ENCODE measurements at places on chromosomes 4 and X. TPM values are rescaled to one million over a fixed set of nuclear protein-coding genes. Genes with fewer than 3 reads are reported as not detected.

ETDC gene
- not detected for total RNA-seq

GAGE12G gene
- total RNA-seq, result not detected

RASGEF1B gene
- total RNA-seq, result 3.5 TPM

CAPN6 gene
- total RNA-seq, result not detected

IL13RA2 gene
- not detected for total RNA-seq

AR gene
- total RNA-seq, result 0.06 TPM

PRSS12 gene
- total RNA-seq, result not detected

CT47A1 gene
- not detected for total RNA-seq

CCDC149 gene
- total RNA-seq, result not detected

MAGEA6 gene
- not detected for total RNA-seq

HTN1 gene
- total RNA-seq, result not detected

ANXA10 gene
- total RNA-seq, result not detected

RASL11B gene
- 0.14 TPM for total RNA-seq

FAM9C gene
- total RNA-seq, result not detected

MXRA5 gene
- not detected for total RNA-seq

ARSJ gene
- total RNA-seq, result not detected

CCNA2 gene
- total RNA-seq, result 125 TPM

CXorf49 gene
- not detected for total RNA-seq

TRIM2 gene
- not detected for total RNA-seq

ANK2 gene
- 1.8 TPM for total RNA-seq

GPR119 gene
- not detected for total RNA-seq

C4orf51 gene
- total RNA-seq, result not detected

NAA11 gene
- not detected for total RNA-seq

BRS3 gene
- not detected for total RNA-seq

SMPX gene
- not detected for total RNA-seq

P2RY10 gene
- 69.3 TPM for total RNA-seq

ERCC6L gene
- 13.4 TPM for total RNA-seq

HTRA3 gene
- total RNA-seq, result not detected

SMAD1 gene
- total RNA-seq, result 1.9 TPM

SSX2 gene
- not detected for total RNA-seq

SOX3 gene
- not detected for total RNA-seq

PRDM5 gene
- not detected for total RNA-seq

SSX5 gene
- total RNA-seq, result not detected

TCEAL6 gene
- total RNA-seq, result not detected

AGTR2 gene
- not detected for total RNA-seq

GAK gene
- 176 TPM for total RNA-seq

GPRASP2 gene
- 0.21 TPM for total RNA-seq

DNAAF6 gene
- total RNA-seq, result not detected

PDS5A gene
- total RNA-seq, result 116 TPM

DDIT4L gene
- 0.58 TPM for total RNA-seq

PARM1 gene
- total RNA-seq, result not detected

OTC gene
- not detected for total RNA-seq

ZCCHC18 gene
- 3.9 TPM for total RNA-seq

SHROOM4 gene
- not detected for total RNA-seq

SYP gene
- total RNA-seq, result 1.9 TPM

PNMA3 gene
- total RNA-seq, result 2.2 TPM

PRDM8 gene
- 32.5 TPM for total RNA-seq

SMIM31 gene
- total RNA-seq, result not detected

SCARB2 gene
- total RNA-seq, result 15.6 TPM

TLR6 gene
- 0.77 TPM for total RNA-seq

STBD1 gene
- 0.52 TPM for total RNA-seq

MTM1 gene
- total RNA-seq, result 40.3 TPM

RHOXF2B gene
- total RNA-seq, result not detected

SPARCL1 gene
- total RNA-seq, result not detected

MAGEC1 gene
- total RNA-seq, result not detected

PNMA6F gene
- total RNA-seq, result not detected

IL2RG gene
- 512 TPM for total RNA-seq

All from activated CD8-positive, alpha-beta memory T cell treated with anti-CD3 and anti-CD28 coated beads, Interleukin-2, amount 10 ng/mL, durations not matched to agents 7 days and 5 days (primary cell).